ENCODE measurements at places on chromosomes 7 and 10.

GRCh38 chr7:43650457-43651052, 67.6 kb downstream of the STK17A start:
- no peak for DNase-seq

GRCh38 chr7:42687211-42688055, 224.4 kb downstream of the C7orf25 start:
- no peak for DNase-seq

DNA sequence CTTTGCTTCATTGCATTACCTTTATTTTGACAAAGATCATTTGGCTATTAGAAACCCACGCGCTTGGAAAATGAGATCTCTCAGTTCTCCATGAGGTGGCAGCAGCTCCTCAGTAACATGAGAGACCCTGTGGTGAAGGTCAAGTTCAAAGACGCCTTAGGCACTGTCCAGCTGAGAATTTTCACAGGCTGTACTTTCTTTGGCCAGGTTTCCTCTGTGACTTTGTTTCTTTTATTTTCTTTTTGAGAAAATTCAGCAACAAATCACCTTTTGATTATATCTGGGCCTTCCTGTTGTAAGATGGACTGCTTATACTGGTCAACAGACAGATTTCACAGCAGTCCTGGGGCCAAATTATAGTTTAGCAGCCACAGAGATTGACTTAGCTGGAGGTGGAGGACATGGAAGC, 54.5 kb downstream of the RAB18 start:
- DNase-seq: peak; percentile 71

- DNase-seq: peak; percentile 3
Observed at GRCh38 chr7:157932498-157933218, 595.9 kb downstream of the DNAJB6 start.

DNA sequence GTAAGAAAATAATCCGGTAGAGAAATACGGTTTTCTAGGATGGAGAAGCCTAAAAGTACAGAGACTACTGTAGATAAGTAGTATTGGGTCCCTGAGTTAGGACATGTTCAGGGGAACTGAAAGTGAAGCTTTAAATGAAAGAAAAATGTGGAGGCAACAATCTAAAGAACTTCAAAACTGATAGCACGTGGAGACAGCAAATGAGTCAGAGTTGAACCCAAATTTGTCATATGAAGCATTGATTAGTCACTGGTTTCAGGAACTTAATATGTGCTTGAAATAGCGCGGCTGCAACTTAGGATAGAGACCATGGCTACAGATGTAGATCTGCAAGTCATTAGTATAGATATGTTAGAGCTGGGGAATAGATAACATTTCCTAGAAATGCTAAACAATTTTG, 1138.6 kb upstream of the SORCS1 start:
- peak; percentile 3 for DNase-seq

All from suppressor macrophage treated with lipopolysaccharide for 4 hours (primary cell).